ENCODE measurements at places on chromosomes 13 and 19.

DNA sequence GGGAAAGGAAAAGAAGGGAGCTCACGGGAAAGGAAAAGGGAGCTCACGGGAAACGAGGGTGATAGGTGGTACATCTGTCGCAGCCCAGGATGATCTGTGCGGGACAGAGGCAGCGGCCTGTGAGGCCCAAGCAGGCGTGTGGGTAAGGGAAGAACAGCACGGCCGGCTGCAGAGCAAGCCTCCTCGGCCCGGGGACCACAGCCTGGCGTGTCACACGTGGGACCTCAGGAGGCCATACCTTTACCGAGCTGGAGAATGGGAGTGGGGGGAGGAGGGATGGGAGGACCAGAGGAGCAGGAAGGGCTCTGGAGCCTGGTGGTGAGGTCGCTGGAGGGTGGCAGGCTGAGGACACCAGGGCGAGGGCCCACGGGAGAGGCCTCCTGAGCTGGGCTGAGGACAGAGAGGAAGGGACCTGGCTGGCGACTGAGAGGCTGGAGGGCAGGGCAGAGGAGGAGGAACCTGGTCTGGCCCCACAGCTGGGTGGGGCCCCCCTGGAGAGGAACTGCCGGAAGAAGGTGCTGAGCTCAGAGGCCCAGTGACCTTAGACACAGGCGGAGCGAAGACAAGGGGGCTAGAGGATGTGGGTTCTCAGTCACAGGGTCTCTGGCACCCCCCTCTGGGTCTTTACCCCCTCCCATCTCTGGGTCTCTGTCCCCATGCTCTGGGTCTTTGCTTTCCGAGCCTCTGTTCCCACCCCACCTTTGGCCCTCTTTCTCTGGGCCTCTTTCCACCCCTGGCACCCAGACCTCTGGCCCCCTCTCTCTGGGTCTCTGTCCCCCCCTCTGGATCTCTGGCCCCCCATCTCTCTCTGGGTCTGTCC lies 2.9 kb upstream of the FTL start:
- no peak for DNase-seq

DNA sequence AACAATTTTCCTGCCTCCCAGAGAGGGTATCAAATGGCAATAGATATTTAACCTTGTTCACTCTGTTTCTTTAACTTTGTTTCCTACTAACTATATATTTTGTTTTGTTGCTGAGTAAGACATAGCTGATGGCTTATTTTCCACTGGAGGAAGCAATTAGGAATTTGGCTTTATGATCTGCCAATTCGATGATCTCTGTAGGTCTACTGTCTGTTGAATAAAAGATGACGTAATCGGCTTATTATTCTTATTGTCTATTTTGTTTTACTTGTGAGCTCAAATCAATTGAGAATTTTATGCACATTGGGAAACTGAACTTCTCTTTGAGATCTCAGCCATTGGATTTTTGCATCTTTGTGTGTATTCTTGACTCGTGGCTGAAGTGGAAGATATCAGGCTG lies 862.6 kb downstream of the EFNB2 start:
- DNase-seq, result no peak

GRCh38 chr19:20162821-20163220 lies 4.2 kb upstream of the ZNF486 start:
- DNase-seq, result no peak

DNA sequence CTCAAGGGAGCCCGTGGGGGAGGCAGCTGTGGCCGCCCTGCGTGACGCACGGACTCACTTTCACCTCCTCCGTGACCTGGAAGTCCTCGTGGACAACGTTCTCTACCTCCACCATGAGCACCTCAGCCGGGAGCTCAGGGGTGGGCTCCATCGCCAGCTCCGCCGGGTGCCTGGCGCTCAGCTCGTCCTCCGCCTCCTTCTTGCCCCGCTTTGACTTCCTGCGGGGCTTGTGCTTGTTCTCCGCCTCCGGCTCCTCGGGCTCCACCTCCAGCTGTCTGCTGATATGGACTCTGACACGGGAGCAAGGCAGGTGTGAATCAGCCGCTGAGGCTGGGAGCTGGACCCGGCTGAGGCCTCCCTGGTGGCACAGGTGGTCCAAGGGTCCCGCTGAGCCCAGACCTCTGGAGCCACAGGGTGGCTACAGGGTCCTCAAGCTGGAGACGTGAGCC lies 8.2 kb downstream of the LONP1 start:
- DNase-seq, result no peak

DNA sequence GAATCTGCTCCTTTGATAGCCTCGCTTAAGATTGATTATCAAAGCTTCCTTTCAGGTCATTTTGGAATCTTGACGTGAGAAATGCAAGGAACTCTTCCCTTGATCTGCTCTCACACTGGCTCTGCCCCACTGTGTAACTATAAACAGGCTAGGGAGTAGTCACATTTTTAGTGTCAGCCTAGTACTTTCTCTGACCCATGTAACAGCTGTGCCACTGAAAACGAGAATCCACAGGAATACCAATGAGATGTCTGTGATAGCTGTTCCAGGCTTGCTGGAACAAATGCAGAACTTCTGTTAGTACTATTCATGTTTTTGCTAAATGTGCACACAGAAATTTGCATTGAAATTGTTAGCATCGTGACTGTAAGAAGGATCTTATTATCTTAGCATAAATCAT lies 221.3 kb downstream of the MYO16 start:
- DNase-seq, result no peak

GRCh38 chr13:44872751-44873150 lies 116.5 kb downstream of the NUFIP1 start:
- no peak for DNase-seq

Data from retina (tissue), 1 donor.